ENCODE measurements at places on chromosomes 16 and 17.
A peak's percentile ranks its signal among the peaks of the same experiment; 100 is the strongest.

GRCh38 chr17:16945136-16945482 is 26.8 kb downstream of the TNFRSF13B start:
- no peak for DNase-seq

DNA sequence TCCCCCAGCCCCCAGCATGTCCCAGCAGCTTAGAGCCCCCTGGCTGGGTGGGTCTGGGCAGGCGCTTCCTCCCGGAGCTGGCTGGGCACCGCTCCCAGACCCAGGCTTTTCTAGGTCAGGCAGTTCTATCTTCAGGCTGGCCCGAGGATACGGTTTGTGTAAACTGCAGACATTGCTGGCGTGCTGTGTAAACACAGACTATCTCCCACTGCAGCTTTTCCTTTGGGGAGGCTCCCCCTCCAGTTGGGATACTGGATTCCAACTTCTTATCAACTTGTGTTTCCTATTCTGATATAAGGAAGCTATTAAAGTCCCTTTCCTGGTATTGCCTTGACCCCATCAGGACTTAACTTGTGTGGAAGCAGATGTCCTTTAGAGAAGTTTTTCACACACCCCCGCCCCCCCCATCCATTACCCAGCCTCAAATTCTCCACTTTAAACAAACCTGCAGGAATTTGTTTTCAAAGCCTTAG is 18.3 kb upstream of the GNA13 start:
- DNase-seq: no peak

GRCh38 chr16:78444-79150 is 572 bp downstream of the MPG start:
- no peak for DNase-seq

- DNase-seq: no peak
These were observed 21.6 kb upstream of the CPSF4L start for GRCh38 chr17:73283250-73283649.

GRCh38 chr17:50690887-50691549 is 16.7 kb downstream of the ANKRD40 start:
- DNase-seq: no peak

DNA sequence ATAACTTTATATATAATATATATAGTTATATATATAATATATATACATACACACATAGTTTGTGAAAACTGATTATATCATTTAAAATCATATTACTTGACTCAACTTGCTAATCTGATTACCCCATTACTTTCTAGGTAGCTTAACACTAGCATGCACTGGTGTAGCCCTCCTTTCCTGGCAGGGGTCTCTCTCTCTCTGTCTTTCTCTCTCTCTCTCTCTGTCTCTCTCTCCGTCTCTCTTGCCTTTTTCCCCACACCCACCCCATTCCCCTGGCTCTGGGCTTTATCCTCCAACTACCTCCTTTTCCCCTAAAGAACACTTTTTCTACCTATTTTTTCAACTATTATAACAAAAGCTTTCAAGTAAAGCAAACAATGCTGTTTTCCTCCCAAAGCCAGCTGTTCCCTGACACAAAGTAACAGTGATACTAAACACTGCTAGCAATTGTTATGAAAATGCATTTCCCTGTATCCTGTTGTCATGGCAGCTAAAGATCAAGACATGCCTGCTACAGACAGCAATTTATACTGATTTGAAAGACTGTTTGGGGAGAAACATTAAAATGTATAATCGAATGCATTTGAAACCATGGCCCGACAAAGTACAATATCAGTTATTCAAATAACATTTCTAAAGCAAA is 89.4 kb downstream of the CHD9NB start:
- peak; percentile 12 for DNase-seq

- no peak for DNase-seq
These were observed 19.4 kb upstream of the FASN start for GRCh38 chr17:82117139-82118090.

- no peak for DNase-seq
These were observed 23.2 kb upstream of the CYTH1 start for GRCh38 chr17:78805301-78805700.

DNA sequence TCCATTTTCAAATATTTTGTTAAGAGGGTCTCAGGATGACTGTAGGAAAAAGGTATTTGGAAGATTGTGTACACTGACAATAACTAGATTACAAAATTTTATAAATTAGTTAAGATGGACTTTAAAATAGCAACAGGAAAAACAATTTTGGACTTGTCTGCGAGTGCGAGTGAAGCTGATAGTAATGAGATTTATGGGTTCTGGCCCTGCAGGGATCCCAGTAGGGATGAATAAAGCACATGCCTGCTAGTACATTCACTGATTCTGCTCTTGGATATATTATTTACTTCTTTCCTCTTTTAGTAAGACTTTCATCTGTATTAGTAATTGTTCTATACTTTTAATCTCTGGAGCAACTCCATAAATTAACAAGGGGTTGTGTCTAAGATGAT is 28.2 kb downstream of the PRKCA start:
- no peak for DNase-seq

DNA sequence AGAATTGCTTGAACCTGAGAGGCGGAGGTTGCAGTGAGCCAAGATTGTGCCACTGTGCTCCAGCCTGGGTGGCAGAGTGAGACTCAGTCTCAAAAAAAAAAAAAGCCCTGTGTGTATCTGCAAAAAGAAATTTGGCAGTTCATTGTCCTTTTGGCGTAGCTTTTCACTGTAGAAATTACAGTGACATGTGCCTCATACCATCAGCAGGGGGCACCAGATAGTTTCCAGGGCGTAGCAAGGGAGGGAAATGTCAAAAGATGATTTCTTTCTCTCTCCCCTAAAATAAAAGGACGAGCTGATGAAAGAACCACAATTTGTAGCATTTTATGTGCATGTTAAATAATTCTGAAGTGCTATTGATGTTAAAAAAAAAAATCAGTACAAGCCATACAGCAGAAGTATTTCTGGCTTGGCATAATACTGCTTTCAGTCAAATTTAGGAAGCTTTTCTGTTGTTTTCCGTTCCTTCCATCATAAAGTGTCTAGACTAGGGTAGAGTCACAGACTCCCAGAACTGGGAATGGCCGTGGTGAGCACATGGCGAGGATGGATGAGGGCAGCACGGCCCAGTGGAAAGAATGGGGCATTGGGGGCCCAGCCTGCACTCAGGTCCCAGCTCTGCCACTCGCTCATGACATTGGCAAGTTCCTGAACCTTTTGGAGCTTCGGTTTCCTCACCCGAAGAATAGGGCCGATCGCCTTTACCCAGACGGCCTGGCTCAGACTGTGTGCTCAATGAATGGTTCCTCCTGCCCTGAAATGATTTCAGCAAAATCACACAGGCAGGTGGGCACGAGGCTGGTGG is 59.8 kb upstream of the RPH3AL start:
- peak; percentile 62 for DNase-seq

DNA sequence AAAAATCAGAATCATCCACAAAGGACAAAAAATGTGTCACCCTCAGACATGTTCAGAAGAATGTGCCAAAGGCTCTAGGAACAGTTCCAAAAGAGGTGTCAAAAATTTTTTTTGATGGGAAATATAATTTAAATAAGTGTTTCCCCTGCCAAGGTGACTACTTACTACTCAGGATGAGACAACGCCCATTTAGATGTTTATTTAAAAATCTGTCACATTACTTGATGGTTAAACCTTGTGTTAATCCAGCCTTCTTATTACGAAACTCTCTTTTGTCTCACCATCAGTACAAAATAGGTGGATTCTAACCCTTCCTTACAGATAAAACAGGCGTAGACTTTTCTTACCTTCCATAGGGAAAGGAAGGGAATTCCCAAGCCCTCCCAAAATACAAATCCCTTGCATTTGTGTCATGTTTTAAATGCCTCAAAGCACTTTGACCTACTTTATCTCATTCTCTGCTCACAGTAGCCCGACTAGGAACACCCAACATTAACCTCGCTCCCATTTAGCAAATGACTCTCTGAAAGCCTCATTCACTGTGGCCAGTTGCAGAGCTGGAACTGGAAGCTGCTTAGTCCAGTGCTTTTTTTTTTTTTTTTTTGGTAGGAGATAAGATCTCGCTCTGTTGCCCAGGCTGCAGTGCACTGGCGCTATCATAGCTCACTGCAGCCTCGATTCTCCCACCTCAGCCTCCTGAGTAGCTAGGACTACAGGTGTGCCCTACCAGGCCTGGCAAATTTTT is 5.8 kb upstream of the GNA13 start:
- DNase-seq: peak; percentile 80

GRCh38 chr16:86598607-86599565 is 20.5 kb downstream of the FOXL1 start:
- DNase-seq: no peak

DNA sequence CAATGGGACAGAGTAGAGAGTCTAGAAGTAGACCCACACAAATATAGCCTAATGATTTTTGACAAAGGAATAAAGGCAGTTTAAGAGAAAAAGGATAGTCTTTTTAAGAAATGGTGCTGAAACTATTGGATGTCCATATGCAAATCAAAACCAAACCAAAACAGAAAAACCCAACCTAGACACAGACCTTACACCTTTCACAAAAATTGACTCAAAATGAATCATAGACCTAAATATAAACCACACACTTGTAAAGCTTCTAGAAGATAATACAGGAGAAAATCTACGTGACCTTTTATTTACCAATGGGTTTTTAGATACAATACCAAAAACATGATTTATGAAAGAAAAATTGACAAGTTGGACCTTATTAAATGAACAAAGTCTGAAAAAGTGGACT is 66.4 kb upstream of the MPHOSPH6 start:
- DNase-seq: no peak

- DNase-seq: no peak
These were observed at the start of gene HOXB9 for GRCh38 chr17:48626245-48627117. Gene HOXB9, minus strand, starts transcription at chr17:48626358. Its CDS starts 89 bp downstream, at chr17:48626269.

DNA sequence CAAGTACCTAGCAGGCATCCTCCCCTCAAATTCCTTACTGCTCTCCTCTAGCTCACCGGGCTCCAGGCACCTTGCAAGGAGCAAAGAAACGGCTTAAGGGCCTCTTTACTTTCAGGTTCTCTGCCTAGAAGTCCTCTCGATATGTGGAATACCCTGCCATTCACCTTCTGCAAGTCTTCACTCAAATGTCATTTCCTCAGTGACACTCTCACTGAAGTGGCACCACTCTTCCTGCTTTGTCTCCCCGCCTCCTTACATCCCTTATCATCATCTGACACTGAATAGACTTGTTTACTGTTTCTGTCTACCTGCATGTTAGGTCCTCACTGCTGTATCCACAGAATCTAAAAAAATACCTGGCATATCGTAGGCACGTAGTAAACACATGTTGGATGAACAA is 947 bp downstream of the SLC7A6OS start:
- no peak for DNase-seq

GRCh38 chr17:54937018-54937417 is 31.4 kb downstream of the COX11 start:
- peak; percentile 20 for DNase-seq

GRCh38 chr16:71501547-71501946 is 12.4 kb upstream of the ZNF19 start:
- peak; percentile 12 for DNase-seq

DNA sequence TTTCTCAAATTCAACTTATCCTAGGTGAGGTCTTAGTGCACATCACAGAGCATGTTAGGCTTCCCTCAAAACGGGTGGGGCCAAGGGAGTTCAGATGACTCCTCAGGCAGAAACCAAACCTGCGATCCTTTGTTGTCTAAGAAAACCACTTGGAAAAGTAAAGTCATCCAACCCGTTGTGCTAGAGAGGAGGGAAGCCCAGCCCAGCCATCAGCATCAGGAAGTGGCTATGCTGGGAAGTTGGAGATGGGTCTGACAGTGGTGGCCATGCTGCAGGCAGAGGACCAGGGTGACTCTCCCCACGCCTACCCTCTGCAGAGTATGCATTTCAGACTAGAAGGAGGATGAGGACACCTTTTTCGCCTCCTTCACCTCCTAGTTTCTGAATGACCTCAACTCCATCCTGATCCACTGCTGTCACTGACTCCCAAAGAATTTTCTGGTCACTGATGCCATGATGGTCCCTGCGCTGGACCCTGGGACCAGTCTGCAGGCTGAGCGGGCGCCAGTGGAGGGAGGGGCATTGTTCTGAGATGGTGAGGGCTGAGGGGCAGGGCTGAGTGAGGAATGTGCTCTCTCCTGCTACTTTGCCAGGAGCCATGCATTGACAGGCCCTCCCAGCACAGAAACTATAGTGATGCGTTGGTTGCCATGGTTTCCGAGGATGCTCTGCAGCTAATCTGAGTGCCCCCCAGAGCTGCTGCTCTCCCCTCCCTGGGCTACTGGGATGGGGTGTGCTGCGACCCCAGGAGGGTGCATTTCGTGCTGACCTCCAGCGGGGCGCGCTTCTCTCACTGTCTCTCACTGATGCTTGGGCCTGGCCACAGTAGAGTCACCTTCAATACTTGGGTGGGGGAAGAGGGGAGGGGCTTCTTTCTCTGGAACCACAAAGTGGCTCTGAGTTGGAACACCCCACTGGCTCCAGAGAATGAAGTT is 20.4 kb downstream of the ALOX12B start:
- DNase-seq: no peak

DNA sequence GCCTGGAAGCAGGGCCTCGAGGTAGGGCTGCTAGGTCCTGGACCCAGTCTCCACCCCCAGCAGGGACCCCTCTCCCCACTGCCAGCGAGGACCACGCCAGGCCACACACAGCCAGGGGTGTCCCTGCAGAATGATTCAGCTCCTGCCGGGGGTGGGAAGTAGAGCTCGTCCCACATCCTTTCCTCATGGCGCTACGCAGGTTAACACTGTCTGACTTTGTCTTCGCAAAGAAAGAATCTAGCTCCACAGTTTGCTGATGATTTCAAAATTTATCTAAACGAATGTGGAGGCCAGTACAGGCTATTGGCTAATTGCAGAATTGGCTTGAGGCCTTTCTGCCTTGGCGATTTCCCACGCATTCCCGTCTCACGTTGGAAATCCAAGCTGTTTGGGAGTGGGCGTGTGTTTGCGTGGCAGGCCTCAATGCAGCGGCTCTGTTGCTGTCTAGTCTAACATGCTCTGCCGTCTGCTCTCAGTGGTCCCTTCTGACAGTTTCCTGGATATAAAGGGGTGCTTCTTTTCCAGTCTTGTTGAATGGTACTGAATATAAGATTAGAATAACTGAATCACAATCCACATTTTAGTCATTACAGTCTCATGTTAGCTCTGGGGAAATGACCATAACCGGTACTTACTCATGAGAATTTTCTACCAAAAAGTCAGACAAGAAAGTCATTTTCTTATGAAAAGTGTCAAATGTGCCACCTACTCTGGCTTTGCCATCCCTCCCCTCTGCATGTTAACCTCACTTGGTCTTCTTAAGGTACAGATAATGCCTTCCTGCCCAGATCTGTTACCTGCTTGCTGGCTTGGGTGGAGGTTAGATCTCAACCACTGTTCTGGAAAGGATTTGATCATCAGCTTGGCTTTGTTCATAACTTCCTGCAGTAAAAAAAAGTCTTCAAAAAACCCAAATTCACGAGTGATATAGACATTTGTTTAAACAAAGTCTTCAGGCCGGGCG is 252.4 kb downstream of the NTN1 start:
- DNase-seq: no peak

All from mesendoderm (in vitro differentiated cells).